ENCODE measurements at places on chromosomes 7 and 10.

- no peak for DNase-seq
Measured at GRCh38 chr7:152180587-152180986, 155.1 kb downstream of the GALNT11 start.

DNA sequence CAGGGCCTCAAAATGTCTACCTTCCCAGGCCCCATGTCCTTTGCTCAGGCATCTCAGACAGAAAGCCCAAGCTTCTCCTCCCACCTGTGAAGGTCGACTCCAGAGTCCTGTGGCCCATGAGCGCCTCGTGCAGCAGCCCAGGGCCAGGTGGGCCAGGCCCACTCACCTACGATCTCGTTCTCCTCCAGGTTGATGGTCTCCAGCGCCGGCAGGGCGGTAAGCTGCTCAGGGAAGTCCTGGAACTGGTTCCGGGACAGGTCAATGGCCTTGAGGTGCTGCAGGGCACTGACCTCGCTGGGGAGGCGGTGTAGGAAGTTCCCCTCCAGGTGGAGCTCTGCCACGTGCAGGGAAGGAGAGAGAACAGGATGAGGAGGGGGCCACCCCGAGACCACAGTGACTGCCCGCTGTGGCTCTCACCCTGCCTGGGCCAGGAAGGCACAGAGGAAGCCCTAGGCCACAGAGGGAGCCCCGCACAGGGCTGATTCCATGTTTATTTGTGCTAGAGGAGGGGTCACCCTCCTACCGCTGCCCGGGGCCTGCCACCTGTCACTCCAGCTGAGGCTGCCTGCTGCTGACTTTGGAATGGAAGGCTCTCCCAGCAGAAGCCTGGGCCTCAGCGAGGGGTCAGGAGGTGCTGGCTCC, 40.0 kb upstream of the NPFFR1 start:
- no peak for DNase-seq

DNA sequence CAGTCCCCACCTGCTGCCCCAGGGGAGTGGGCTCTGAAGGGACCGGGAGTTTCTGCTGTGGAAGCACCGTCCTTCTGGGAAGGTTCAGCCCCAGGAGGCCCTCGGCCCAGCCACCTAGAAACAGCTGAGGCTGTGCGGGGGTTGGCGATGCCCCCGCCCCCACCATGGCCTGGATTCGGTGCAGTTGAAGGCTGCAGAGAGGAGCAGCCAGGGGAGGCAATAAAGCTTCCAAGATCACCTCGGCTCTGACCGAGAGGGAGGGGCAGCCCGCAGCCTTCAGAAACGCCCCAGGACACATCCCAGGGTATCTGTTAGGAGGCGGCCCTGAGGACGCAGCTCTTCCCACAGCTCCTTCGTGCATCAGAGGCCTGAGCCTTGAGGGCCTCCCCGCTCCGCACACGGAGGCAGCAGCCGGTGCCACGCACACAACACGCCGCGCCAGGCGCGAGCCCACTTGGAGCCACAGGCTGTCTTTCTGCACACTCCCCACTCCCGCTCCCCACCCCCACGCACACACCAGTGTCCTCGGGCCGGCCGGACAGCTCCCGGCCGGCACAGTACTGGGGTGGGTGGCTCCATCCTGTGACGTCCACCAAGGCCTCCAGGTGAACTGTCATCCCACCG, 1.6 kb downstream of the KNDC1 start:
- no peak for DNase-seq

DNA sequence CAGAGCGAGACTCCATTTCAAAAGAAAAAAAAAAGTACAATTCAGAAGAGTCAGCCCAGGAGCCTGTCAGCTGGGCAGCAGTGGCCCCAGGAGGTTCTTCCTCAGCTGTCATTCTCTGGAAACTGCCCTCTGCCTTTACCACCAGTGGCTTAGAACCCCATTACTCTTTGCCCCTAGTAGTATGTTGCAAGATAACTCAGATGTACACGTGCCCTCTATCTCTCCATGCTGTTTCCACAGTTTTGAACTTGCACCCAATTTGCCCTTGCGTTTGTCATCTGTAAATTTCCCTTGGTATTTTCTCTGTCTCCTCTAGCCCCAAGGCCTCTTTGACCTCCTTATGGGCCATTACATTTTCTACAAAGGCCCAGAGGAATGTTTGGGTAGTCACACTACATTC, 56.7 kb upstream of the PRKAR2B start:
- DNase-seq = no peak

DNA sequence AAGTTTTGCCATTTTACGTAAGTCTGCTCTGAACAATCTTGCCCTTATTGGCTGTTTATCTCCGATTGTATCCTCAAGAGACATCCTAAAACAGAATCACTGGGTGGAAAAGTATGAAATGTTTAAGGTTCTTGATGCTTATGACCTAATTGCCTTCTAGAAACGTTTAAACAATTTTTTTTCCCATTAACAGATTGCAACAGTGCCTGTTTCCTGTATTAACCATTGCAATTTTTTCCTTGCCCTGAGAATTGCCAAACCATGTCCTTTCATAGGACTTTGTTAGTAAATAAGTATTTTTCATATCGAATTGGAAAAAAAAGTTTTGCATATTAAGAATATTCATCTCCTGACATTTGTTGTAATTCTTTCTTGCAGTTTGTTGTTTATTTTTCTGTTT, 639.8 kb downstream of the INHBA start:
- DNase-seq = no peak

DNA sequence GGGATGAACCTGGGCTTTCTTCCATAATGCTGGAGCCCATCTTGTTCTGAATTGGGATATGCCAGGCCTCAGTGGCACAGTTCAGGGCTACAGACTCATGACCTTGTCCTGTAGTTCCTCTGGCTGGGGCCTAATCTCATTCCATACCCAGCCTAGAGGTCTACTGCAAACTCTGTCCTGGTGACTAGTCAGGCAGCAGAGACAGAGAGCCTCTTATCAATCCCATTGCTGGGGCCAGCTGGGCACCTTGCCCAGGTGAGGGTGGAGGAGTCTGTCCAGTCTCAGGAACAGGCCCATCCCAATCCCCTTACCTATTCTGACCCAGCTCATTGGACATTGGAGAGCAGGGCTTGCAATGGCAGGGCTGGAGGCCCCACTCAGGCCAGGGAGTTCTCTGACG, 28.0 kb upstream of the COMTD1 start:
- no peak for DNase-seq

- DNase-seq = no peak
Measured at GRCh38 chr7:117858712-117859111, 14.5 kb downstream of the CTTNBP2 start.

GRCh38 chr7:49783446-49783845, 10.0 kb downstream of the VWC2 start:
- DNase-seq = no peak

- no peak for DNase-seq
Measured at GRCh38 chr10:130573446-130573845, 437.3 kb downstream of the GLRX3 start.

GRCh38 chr7:131816391-131817007, 260.1 kb upstream of the PODXL start:
- no peak for DNase-seq

DNA sequence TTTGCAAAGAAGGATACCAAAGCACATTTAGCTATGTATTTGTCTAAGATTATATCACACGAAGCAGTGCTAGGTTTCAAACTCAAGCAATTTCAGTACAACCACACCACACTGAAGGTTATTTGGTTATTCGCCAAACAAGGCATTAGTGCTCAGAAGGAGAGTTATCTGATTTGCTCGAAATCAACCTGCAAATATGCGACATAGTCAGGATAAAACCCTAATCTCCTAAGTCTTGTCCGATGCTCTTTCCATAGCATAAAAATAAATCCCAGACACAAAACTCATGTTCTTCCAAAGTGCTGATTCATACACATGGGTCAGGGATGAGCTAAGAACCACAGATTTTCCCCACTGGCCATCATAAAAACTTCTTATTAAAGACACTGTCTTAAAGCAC, 1288.0 kb upstream of the SORCS1 start:
- DNase-seq = no peak

- DNase-seq = no peak
Measured at GRCh38 chr7:95608359-95609173, 12.2 kb upstream of the PDK4 start.

GRCh38 chr7:1914321-1914720, 244.2 kb downstream of the ELFN1 start:
- no peak for DNase-seq

- no peak for DNase-seq
Measured at GRCh38 chr7:120502132-120502531, 229.2 kb downstream of the KCND2 start.

GRCh38 chr10:30877111-30877510, 154.6 kb downstream of the ZNF438 start:
- DNase-seq = no peak

DNA sequence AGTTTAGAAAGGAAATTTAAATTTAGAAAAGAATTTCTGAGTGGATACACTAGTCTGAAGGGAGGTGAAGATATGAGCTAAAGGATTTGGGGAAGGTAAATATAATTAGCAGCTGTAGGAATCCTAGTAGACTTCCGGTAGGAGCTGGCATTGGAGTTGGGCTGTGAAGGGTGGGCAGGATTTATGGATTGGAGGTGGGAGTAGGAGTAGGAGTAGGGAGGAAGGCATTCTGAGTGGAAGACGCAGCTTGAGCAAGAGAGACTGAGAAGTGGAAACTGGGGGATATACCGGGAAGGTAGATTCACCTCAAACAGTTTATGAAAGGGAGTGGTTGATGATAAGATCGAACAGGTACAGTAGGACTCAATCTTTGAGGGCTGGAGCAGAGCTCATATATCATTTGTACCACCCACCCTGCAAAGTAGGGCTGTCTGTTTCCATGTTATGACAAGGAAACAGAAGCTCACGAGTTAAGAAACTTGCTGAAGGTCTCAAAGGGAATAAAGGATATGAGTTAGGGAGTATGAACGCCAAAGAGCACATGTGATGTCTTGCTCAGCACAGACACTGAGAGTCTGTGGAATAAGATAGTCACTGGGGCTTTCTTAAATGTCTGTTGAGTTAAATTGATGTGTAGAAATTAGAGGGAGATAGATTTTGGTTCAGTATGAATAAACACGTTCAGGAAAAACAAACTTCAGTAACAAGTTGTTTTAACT, 81.6 kb downstream of the RPS24 start:
- no peak for DNase-seq

DNA sequence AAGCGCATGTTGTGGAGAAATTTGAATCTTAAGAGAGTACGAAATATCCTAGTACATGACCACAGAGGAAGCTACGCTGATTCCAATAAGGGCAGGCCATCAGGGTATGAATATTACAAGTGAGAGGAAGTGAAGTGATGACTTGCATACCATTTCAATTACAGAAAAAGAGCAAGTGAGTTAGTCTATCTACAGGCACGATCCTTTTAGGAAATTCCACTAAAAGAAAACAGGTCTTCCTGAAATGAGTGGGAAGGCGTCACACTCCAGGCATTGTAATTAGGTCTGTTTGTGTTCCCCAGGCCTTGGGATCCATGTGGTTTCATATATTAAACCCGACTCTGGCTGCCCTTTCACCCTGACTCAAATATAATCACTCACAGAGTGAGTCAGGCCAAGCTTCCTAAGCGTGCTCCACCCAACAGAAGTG, 152.5 kb downstream of the SEMA3A start:
- DNase-seq = no peak

DNA sequence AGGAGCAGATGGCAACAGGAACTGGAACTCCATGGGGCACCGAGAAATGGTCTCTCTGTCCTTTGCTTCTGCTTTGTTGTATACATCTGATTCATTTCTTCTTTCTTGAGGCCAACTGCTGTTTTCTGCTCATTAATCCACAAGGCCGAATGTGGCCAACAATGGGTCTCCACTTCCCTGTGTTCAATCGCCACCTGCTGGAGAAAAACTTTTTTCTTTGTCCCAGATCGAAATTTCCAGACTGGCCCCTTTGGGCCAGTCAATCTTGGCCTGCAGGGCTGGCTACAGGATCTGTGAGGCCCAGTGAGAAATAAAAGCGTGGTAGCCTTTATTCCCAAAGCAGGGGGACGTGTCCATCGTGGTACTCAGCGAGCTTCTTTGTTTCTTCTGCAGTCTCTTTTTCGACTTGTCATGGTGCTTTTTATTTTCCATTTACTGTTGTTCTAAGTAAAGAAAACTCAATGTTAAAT, 58.8 kb downstream of the PARP12 start:
- DNase-seq = no peak

All from activated naive CD4-positive, alpha-beta T cell (primary cell).